ENCODE measurements at places on chromosomes 5 and 9.

DNA sequence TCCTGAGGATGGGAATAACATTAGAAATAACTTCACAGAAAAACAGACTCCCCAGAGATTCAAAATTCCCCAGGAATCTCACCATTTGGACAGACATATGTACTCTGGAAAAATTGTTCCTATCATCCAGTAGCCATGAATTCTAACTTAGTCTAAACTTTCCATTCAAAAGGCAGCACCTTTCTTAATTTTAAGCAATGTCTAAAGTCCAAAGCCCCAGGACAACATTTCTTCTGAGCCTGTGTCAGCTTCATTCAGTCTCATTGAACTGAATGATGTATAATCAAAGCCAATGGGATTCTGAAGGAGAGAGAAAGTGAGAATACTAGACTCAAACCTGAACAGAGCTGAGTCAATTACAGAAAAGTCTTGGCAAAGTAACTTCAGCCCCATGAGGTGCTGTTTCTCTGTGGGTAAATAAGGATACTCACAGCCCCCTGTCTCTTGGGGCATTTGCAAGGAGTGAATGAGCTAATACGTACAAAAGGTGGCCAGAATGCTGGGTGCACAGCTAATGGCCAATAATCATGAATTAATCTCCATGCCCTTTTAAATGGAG, 140.6 kb downstream of the SEMA5A start:
- DNase-seq = no peak

DNA sequence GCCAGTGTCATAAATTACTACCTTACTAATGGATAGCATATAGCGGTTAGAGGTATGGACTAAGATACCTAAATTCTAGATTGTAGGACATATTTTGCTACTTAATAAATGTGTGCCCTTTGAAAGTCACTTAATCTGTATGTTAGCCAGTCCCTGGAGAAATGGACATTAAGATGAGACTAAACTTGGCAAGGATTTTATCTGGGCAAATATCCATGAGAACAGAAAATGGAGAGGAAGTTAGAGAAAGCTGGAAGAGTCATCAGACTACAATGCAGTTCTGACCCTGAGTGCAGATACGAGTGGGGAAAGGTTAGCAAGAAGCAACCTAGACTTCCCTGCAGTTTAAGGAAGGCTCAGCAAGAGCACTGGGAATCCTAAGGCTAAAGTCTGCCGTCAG, 33.0 kb downstream of the TBCA start:
- DNase-seq = no peak

DNA sequence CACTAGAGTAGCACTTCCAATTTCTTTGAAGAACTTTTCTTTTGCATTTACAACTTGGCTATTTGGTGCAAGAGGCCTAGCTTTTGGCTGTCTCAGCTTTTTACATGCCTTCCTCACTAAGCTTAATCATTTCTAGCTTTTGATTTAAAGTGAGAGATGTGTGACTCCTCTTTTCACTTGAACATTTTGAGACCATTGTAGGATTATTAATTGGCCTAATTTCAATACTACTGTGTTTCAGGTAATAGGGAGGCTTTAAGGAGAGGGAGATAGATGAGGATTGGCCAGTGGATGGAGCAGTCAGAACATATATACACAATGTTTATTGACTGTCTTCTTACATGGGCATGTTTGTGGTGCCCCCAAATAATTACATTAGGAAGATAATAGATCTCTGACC, 161.7 kb downstream of the GNA14 start:
- no peak for DNase-seq

GRCh38 chr9:131395157-131396098, 1.5 kb downstream of the PRRC2B start:
- peak; percentile 51 for DNase-seq

DNA sequence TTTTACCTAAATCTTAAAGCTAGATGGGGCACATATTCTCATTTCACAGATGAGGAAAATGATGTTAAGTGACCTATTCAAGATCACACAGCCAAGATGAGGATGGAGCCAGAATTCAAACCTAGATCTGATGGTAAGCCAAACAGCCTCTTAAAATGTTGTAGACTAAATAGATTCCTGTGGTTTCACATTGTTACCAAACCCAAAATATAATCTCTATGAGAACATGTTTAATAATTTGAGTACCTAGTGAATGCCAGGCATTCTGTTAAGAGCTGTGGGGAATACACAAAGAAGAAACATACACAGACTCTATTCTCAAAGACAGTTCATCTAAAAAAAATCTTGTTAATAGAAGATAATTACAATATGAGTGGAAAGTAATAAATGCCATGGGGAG, 25.2 kb downstream of the HOMER1 start:
- no peak for DNase-seq

DNA sequence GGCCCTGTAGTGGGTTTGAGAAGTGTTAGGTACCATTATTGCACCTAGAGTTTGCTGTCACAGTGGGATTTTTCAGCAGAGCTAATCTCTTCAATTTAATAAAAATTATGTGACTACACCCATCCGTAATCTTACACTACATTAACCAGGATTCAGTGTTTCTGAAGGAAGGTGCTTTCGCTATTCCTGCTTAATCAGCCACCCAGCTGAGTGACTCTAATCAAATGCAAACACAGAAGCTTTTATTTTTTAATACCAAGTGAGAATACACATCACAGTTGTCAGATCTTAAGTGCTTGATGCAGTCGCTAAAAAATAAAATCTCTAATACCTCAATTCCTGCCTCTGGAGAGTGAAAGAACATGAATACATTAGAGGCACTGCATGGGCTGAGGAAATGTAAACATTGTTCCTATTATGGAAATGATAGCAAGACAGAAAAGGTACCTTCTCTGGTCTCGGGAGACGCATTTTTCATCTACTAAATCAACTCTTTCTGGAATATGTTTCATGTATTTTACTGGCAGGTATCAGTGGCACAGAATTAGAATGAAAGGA, 125.7 kb downstream of the SEMA6A start:
- DNase-seq = no peak

- peak; percentile 33 for DNase-seq
Measured at GRCh38 chr5:1910861-1911772, 28.4 kb upstream of the IRX4 start.

- no peak for DNase-seq
Measured at GRCh38 chr5:78879516-78879915, 105.6 kb downstream of the ARSB start.

DNA sequence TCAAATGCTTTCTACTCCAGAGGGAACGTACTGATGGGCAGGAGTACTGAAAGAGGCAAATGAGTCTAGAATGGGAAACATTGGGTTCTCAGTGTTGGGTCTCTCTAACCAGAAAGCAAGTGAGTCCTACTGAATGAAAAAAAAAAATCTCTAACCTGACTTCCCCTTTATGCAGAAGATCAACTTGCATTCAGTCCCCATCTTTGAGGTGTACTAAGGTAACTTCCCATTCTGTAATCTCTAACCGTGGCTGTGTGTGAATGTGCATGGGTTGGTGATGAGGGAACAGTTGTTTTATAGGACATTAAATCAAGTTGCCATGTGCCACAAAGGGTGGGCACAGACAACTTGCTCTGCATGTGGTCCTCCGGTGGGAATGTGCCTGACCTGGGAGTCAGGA, 264.6 kb upstream of the CLINT1 start:
- no peak for DNase-seq

GRCh38 chr5:68953875-68954617, 139.8 kb upstream of the SLC30A5 start:
- no peak for DNase-seq

DNA sequence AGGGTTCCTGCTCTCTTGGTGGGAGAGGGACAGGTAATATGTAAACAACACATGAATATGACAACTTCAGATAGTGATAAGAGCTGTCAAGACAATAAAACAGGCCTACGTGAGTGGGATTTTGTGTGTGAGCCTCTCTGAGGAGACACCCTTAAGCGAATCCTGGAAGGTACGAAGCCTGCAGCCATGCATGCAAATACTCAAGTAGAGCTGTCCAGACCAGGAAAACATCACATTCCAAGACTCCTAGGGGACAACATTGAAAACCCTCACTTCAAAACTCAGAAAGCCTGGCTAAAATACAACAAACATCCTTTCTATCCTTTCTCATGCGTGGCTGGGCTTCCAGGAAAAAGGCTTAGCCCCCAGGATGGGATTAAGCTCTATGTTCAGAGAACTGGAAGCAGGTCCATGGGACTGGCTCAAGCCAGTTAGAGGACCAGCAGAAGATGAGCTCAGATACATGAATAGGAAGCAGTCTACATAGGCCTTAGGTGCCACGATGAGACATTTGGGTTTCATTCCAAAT, 124.8 kb upstream of the IQGAP2 start:
- DNase-seq = no peak
